Activated naive CD4-positive, alpha-beta T cell treated with anti-CD3 and anti-CD28 coated beads, Interleukin-2, amount 50 U/mL, for 16 hours (primary cell): ENCODE measurements at places on chromosomes 11 and 22.
A peak's percentile ranks its signal among the peaks of the same experiment; 100 is the strongest.

- no peak for DNase-seq
These were observed 2.9 kb downstream of the ALDH3B1 start for GRCh38 chr11:68012843-68013610.

GRCh38 chr11:57638005-57638781, 11.5 kb downstream of the YPEL4 start:
- DNase-seq, result no peak

GRCh38 chr11:7572001-7572712, 58.4 kb downstream of the PPFIBP2 start:
- DNase-seq, result no peak

DNA sequence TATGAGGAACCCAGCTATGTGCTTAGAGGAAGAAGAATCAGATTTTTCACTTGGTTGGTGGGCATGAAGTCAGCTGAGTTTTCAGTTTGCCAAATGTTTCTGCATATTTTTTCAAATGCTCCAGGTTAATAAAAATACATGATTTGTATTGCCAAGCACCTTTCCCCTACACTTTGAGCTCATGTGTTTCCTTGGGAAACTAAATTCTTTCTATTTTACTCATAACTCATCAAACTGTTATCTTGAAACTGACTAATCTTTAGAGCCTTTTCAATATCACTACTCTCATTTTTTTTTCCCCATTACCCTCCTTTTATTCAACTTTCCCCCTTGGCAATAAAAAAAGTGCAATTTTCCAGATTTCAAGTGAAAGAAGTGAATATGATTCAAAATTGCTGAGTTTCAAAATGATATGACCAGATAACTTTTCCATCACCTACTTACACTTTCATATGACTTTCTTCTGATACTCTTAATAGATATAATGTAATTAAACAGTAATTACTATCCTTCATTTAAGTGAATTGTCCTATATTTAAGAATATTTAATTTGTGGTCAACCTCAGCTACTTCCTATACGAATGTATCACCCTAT, 91.9 kb upstream of the SOX6 start:
- DNase-seq, result no peak

- no peak for DNase-seq
These were observed 96.1 kb downstream of the MAML2 start for GRCh38 chr11:96246718-96247552.

DNA sequence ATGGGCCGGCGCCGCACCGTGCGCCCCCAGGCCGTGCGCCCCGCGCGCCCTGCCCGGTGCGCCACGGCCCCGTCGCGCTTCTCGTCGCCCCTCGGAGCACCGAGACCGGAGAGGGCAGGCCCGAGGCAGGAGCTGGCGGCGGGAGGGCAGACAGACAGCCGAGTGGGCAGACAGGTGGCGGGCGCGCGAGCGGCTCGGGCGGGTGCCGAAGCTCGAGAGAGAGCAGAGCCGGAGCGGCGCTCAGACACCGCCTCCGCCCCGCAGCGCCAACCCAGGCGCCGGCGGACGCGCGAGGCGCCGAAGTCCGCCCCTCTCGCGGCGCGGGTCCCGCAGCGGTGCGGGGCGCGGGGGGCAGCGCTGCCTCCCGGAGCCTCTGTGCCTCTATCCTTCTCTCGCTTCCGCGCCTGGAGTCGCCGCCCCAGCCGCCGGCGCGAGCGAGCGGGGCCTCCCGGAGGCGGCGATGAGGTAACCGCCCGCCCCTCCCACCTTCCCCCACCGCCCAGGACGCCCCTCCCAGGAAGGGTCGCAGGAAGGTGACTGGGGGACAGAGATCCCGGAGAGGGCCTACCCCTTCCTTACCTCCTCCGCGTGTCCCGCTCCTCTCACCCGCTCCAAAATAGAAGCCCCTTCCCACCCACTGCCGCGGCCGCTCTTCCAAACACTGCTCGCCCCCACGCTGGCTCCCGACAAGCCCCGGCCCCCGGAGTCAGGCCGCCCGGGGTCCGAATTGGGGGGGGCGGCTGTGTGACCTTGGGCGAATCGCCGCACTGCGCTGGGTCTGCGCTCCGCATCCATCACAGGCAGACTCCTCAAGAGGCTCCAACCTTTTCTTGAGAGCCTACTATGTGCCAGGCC, at the start of gene RASL10A:
RASL10A (minus strand) TSS at position 412 of the 855 bp plus-strand sequence. CDS start 451 bp downstream, outside the sequence.
- no peak for DNase-seq

GRCh38 chr11:59207988-59208451, 4.7 kb downstream of the MPEG1 start:
- DNase-seq, result peak; percentile 46
